ENCODE measurements at places on chromosomes 1 and 21. TPM values are rescaled to one million over a fixed set of nuclear protein-coding genes. Genes with fewer than 3 reads are reported as not detected.

FCGR1A gene
- total RNA-seq, result not detected

EPHX1 gene
- 0.72 TPM for total RNA-seq

KIF2C gene
- 0.58 TPM for total RNA-seq

TLR5 gene
- 1.1 TPM for total RNA-seq

Data from CD8-positive, alpha-beta T cell (primary cell).